ENCODE measurements at places on chromosomes 12 and 14.

DNA sequence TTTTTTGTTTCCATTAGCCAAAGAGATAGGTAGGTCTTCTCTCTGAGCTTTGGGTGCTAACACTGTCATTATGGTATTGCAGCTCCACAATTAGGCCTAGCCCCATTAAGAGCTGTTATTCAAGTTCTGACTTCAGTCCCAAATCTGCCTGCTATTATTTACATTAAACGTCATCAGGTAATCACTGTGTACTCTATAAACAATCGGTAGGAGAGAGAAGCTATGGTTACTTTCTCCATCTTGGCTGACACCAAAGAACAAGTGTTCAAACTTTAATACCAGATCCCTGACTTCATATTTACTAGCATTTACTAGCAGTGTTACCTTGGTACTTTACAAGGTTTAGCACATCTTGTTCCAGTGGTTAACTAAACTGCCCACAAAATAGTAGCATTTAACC, 305.1 kb upstream of the GARIN2 start:
- no peak for DNase-seq

GRCh38 chr12:19799216-19799615, 359.9 kb downstream of the AEBP2 start:
- DNase-seq = peak; percentile 31

GRCh38 chr12:76519538-76519937, 40.0 kb downstream of the OSBPL8 start:
- peak; percentile 9 for DNase-seq

DNA sequence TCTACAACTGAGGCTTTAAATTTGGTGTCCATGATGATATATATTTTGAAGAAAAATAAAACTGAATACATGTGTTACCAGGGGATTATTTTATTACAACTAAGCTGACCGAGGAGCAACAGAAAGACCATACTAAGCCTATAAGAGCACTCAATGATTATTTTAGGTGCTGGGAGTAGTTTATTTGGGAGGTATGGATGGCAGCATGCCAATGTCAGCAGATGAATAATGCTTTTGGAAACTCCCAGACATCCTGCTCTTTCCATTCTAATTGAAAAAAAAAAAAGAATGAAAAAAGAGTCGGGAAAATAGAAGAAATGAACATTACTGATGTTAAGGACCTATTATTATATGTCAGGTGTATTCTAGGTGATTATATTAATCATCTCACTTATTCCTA, 441.2 kb downstream of the BTG1 start:
- peak; percentile 12 for DNase-seq

All from EH (cell line).